Panc1 (cell line): ENCODE measurements at places on chromosomes 3 and 15. TPM values are rescaled to one million over a fixed set of nuclear protein-coding genes. Genes with fewer than 3 reads are reported as not detected.

GOLGA8T gene
- not detected for total RNA-seq

NRROS gene
- 8.8 TPM for total RNA-seq

RTP4 gene
- 2.5 TPM for total RNA-seq

ST3GAL6 gene
- total RNA-seq, result 0.15 TPM

ARF4 gene
- total RNA-seq, result 126 TPM

TGM4 gene
- 0.46 TPM for total RNA-seq

SCG3 gene
- 0.62 TPM for total RNA-seq

GRCh38 chr3:149535333-149535685 is 60.8 kb downstream of the TM4SF4 start:
- no peaks in the 10 kb centered on the region for H3K27me3 ChIP-seq
- peaks cover 94% of the 10 kb centered on the region for H3K4me1 ChIP-seq
- peaks cover 5% of the 10 kb centered on the region; the same call in 1 of the 2 replicates for H3K36me3 ChIP-seq
- peak overlapping the region; percentile 16; the same call in 1 of the 2 replicates for H3K4me3 ChIP-seq

- 0 out of 2 replicates have a peak, but pooled peaks cover 3% of the 10 kb centered on the region for H3K4me1 ChIP-seq
- H3K4me3 ChIP-seq, result no peak overlapping the region
- H3K27me3 ChIP-seq, result no peaks in the 10 kb centered on the region
- no peaks in the 10 kb centered on the region for H3K36me3 ChIP-seq
Observed at GRCh38 chr15:77983708-77984445, 93.6 kb downstream of the TBC1D2B start.

DNA sequence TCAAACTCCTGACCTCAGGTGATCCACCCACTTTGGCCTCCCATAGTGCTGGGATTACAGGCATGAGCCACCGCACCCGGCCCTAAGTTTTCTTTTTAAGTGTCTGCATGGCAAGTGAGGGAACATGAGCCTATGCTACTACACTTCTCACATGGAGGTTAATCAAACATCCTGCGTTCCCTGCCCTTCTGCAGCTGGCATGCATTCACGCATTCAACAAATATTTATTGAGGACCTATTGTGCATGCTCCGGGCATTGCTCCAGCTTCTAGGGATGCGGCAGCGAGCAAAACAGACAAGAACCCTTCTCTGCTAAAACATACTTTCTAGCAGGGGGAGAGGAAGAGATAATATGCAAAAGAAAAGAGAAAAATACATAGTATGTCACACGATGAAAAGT is 42.6 kb upstream of the ACKR4 start:
- H3K27me3 ChIP-seq, result no peaks in the 10 kb centered on the region
- no peak overlapping the region for H3K4me3 ChIP-seq
- no peaks in the 10 kb centered on the region for H3K36me3 ChIP-seq

DNA sequence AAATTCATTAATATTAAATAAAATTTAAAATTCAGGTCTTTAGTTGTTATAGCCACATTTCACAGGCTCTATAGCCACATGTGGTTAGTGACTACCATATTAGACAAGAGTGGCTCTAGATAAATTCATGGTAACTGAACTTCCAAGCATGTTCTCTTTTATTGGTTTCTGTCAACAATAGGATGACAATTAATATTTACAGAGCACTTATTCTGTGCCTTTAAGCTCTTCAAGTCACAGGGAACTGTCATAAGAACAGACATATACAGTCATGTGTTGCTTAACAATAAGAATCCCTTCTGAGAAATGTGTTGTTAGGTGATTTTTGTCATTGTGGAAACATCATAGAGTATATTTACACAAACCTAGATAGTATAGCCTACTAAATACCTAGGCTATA is 38.8 kb upstream of the SLC25A36 start:
- no peak overlapping the region for H3K4me3 ChIP-seq
- H3K27me3 ChIP-seq, result peaks cover 6% of the 10 kb centered on the region; the same call in 1 of the 2 replicates
- H3K4me1 ChIP-seq, result no peaks in the 10 kb centered on the region
- no peaks in the 10 kb centered on the region for H3K36me3 ChIP-seq

- no peaks in the 10 kb centered on the region for H3K36me3 ChIP-seq
- H3K4me1 ChIP-seq, result no peaks in the 10 kb centered on the region
- no peaks in the 10 kb centered on the region for H3K27me3 ChIP-seq
- DNase-seq, result no peak
- no peak overlapping the region for H3K27ac ChIP-seq
- H3K4me3 ChIP-seq, result no peak overlapping the region
Observed at GRCh38 chr3:13546667-13547171, 2.2 kb upstream of the FBLN2 start.

- DNase-seq, result no peak
- H3K4me1 ChIP-seq, result no peaks in the 10 kb centered on the region; the same call in 1 of the 2 replicates
- H3K36me3 ChIP-seq, result no peaks in the 10 kb centered on the region
Observed at GRCh38 chr3:33322412-33322811, 45.2 kb downstream of the FBXL2 start.

DNA sequence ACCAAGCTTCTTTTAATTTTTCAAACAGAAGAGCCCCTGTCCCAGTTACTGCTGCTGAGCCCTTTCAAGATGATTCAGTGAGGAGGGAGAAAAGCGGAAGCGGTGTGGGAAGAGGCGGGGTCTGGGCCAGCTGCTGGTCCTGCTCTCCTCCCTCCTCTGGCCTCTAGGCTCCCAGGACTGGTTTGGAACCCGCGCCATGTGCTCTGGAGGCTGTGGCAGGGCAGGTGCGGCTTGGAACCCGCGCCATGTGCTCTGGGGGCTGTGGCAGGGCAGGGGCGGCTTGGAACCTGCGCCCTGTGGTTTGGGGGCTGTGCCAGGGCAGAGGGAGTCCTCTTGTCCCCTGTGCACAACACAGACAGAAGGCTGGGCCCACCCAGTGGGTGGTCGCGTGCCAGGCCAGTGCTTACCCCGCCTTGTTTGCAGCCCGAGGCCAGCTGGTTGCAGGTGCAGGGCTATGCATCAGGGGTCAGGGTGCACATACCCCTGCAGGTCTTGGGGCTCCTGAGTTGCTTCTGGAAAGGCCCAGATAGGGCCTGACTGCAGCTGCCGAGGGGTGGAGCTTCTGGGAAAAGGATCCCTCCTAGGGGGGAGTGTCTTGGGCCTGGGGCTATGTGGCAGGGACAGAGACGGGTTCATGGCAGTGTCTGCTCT is 12.2 kb downstream of the ALG1L2 start:
- no peak overlapping the region for H3K4me3 ChIP-seq
- no peak overlapping the region for H3K27ac ChIP-seq
- no peaks in the 10 kb centered on the region for H3K27me3 ChIP-seq

- DNase-seq, result no peak
- H3K27ac ChIP-seq, result no peak overlapping the region
- no peaks in the 10 kb centered on the region for H3K4me1 ChIP-seq
- peaks cover 18% of the 10 kb centered on the region for H3K27me3 ChIP-seq
- H3K4me3 ChIP-seq, result no peak overlapping the region
Observed at GRCh38 chr3:197381371-197381770, 83.0 kb upstream of the DLG1 start.
